ENCODE measurements at places on chromosomes 1 and 21.

DNA sequence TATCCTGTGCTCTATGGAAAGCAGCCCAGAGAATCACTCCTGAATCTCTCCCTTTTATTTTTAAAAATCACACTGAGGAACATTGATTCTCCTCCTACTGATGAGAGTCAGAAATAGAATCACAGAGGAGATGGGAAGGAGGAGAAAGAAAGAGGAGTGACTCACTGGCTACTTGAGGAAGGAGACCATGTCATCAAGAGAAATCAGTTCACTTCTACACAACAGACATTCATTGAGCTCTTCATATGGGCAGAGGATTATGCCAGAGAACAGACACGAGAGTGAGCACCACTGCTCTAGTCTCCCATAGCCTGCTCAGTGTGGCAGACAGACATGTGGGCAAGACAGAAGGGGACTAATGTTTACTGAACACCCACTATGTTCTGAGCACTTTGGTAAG, 44.2 kb downstream of the RAB3B start:
- no peaks in the 10 kb centered on the region for H3K27me3 ChIP-seq
- DNase-seq: no peak
- no peak overlapping the region for H3K27ac ChIP-seq
- H3K4me1 ChIP-seq: peaks cover 7% of the 10 kb centered on the region
- no peak overlapping the region for H3K4me3 ChIP-seq
- H3K36me3 ChIP-seq: no peaks in the 10 kb centered on the region

DNA sequence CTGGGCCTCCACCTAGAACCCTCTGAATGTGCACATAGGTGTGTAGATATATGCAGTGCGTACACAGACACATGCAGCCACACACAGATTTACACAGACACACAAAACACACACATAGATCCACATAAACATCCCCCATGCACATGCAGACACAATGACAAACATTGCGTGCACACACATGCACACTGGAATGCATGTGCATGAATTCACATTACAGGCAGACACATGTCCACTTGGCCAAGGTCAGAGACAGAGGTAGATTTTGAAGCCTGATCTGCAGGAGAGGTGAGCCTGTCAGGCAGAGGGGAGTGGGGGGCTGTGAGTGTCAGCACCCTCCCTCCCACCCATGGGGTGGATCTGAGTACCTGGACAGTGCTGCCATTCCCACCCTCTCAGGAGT, 338.5 kb downstream of the PTPRU start:
- H3K36me3 ChIP-seq: no peaks in the 10 kb centered on the region
- no peak overlapping the region for H3K4me3 ChIP-seq

DNA sequence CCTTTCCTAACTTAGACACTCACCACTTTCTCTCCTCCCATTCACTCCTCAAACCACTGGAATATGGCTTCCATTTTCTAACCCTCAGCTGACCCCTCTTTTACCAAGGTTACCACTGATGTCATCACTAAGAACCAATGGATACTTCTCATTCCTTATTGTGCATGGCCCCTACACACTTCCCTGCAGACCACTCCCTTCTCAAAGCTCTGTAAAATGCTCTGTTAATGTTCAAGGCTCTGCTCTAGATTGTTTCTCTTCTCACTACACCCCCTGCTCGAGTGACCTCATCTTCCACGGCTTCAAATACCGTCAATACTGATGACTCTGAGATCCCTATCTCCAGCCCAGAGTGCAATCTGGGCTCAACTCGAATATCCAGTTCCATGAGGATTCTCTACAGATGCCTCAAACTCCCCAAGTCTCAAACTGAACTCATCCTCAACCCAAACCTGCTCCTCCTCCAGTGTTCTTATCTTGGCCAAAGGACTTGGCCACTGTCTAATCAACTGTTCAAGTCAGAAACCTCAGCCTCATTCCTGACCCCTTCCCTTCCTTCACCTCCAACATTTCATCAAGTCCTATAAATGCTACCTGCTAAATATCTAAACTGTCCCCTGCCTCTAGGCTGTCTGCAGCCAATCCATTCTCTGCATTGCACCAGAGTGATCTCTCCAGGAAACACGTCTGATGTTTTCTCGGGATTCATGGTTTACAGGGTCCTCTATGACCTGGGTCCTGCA, 41.3 kb upstream of the BMP8B start:
- H3K4me3 ChIP-seq: no peak overlapping the region
- no peak for DNase-seq
- H3K27ac ChIP-seq: no peak overlapping the region
- H3K4me1 ChIP-seq: peaks cover 11% of the 10 kb centered on the region
- H3K36me3 ChIP-seq: no peaks in the 10 kb centered on the region
- H3K27me3 ChIP-seq: no peaks in the 10 kb centered on the region

GRCh38 chr1:207115269-207115668, 11.2 kb downstream of the C4BPA start:
- H3K4me1 ChIP-seq: no peaks in the 10 kb centered on the region
- no peaks in the 10 kb centered on the region for H3K27me3 ChIP-seq
- H3K4me3 ChIP-seq: no peak overlapping the region
- no peak overlapping the region for H3K27ac ChIP-seq
- DNase-seq: no peak

- no peaks in the 10 kb centered on the region for H3K4me1 ChIP-seq
- no peak overlapping the region for H3K4me3 ChIP-seq
- no peaks in the 10 kb centered on the region for H3K27me3 ChIP-seq
- peak; percentile 32 for DNase-seq
- H3K36me3 ChIP-seq: peaks cover under 1% of the 10 kb centered on the region
These were observed 53.4 kb upstream of the EDN2 start for GRCh38 chr1:41537788-41538351.

GRCh38 chr1:46862348-46862747, 63.5 kb downstream of the CYP4B1 start:
- H3K27ac ChIP-seq: no peak overlapping the region
- H3K36me3 ChIP-seq: no peaks in the 10 kb centered on the region
- no peaks in the 10 kb centered on the region for H3K4me1 ChIP-seq
- no peaks in the 10 kb centered on the region for H3K27me3 ChIP-seq
- H3K4me3 ChIP-seq: no peak overlapping the region

- no peaks in the 10 kb centered on the region for H3K4me1 ChIP-seq
- no peak for DNase-seq
- H3K27ac ChIP-seq: no peak overlapping the region
- H3K4me3 ChIP-seq: no peak overlapping the region
- no peaks in the 10 kb centered on the region for H3K36me3 ChIP-seq
These were observed 13.3 kb downstream of the FCRL1 start for GRCh38 chr1:157806431-157807149.

DNA sequence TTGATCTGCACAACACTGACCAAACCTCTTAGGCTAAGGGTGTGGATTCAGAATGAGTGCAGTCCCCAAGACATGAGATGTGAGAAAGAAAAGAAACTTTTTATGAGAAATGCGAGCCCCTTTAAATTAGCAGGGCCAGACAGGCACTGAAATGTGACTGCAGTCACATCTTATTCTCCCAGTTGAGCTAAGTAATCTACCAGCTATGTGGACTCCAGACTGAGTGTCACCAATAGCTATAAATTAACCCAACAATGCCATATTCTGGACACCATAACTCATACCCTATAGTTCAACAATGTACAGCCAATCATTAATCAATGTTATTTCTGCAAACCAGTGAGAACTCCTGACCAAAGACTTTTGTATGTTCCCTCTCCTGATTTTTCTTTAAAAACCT, 153.2 kb downstream of the COQ8A start:
- H3K4me3 ChIP-seq: no peak overlapping the region
- DNase-seq: no peak
- peaks cover 4% of the 10 kb centered on the region for H3K36me3 ChIP-seq
- H3K27ac ChIP-seq: no peak overlapping the region
- H3K4me1 ChIP-seq: no peaks in the 10 kb centered on the region

DNA sequence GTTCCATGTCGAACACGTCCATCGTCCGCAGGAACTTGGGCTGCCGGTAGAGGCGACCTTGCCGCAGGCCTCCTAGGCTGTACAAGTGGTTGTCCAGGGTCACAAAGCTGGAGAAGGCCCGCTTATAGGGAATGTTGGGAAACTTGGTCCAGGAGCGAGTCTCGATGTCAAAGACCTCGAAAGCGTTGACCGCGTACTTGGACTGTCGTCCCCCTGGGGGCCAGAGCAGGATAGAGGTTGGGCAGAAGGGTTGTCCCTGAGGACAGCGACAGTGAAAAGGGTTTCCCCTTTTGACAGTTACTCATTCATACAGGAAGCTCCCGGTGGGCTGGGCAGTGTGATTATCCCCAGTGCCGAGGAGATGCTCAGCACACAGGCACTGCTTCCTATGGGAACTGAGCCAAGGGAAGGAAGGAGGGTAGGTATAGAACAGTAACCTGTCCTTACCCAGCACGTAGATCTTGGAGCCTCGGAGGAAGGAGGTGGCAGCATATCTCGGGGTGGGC, 17.5 kb downstream of the KLHDC8A start:
- peaks cover 17% of the 10 kb centered on the region for H3K27me3 ChIP-seq
- no peak for DNase-seq
- no peak overlapping the region for H3K27ac ChIP-seq
- H3K4me1 ChIP-seq: peaks cover 16% of the 10 kb centered on the region
- H3K4me3 ChIP-seq: no peak overlapping the region

DNA sequence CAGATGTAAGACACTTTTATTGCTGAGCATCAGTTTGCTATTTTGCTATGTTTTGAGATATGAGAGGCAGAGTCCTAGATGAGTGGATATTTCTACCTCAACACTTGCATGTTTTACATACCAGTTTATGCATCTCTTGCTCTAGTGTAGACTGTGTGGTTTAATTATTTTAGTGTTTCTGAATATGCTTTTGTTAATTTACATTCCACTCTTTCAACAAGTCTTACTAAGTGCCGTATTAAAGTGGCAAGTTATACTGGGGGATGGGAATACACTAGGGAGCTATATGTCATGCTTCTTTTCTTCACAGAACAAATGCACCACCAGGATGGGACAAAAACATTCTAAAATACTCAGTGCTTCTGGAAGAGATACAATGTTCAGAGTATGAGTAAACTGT, 507.7 kb upstream of the PRMT6 start:
- no peak overlapping the region for H3K4me3 ChIP-seq
- no peaks in the 10 kb centered on the region for H3K36me3 ChIP-seq
- no peak for DNase-seq
- no peak overlapping the region for H3K27ac ChIP-seq
- H3K27me3 ChIP-seq: no peaks in the 10 kb centered on the region
- no peaks in the 10 kb centered on the region for H3K4me1 ChIP-seq

DNA sequence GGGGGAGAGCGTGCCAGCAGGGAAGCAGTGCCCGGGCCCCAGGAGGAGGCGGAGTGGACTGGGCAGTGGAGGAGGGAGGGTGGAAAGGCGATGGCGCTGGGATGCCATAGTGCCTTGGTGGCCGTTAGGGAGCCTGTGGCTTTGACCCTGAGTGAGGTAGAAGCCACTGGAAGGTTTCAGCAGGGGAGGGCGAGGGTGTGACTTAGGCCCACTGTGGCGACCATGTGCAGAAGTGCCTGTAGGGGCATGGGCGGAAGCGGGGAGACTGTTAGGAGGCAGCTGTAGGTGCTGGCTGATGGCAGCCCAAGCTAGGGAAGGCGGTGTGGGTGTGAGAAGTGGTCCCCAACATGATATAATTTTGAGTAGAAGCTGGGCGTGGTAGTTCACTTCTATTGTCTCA, 28.2 kb downstream of the LHX4 start:
- no peak overlapping the region for H3K4me3 ChIP-seq

DNA sequence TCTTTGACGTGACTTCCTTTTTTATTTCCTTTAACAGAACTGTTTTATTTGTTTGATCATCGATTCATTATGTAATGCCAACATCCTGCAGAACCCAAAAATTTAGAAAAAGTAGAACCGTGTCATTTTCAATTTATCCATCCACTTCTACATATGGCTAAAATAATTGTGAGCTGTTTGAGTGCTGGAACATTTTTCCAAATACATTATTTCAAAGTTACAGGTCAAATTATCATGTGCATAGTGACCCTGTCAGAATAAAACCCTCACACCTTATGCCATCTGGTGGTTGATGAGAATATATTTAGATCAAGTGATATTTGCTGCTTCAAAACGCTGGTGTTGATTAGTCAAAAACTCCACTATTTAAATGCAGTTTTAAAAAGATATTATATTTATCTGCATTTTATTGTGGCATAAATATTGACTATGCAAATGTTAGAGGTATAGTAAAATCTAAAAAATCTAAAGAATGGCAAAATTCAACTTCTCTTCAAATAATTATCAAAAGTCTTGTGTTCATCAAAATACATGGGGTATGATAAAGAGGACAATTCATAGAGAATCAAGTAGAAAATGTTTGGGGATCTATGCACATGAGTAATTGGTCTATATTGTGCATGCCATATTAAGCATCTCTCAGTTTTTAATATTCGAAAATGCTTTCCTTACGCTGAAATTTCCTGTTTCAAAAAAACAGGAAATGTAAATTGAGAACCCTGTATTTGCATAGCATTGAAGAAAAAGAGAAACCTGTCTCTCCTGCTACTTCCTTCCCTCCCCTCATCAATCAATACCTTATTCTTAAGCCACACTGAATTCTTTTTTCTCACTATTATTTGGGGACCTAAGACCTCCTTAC, 39.7 kb downstream of the UBE2U start:
- H3K4me3 ChIP-seq: no peak overlapping the region
- H3K4me1 ChIP-seq: no peaks in the 10 kb centered on the region
- DNase-seq: no peak
- H3K27ac ChIP-seq: no peak overlapping the region
- no peaks in the 10 kb centered on the region for H3K27me3 ChIP-seq
- no peaks in the 10 kb centered on the region for H3K36me3 ChIP-seq

- no peak for DNase-seq
- H3K36me3 ChIP-seq: no peaks in the 10 kb centered on the region
- H3K4me3 ChIP-seq: no peak overlapping the region
- no peak overlapping the region for H3K27ac ChIP-seq
- no peaks in the 10 kb centered on the region for H3K4me1 ChIP-seq
- no peaks in the 10 kb centered on the region for H3K27me3 ChIP-seq
These were observed 23.3 kb downstream of the FCRL2 start for GRCh38 chr1:157753611-157754010.

DNA sequence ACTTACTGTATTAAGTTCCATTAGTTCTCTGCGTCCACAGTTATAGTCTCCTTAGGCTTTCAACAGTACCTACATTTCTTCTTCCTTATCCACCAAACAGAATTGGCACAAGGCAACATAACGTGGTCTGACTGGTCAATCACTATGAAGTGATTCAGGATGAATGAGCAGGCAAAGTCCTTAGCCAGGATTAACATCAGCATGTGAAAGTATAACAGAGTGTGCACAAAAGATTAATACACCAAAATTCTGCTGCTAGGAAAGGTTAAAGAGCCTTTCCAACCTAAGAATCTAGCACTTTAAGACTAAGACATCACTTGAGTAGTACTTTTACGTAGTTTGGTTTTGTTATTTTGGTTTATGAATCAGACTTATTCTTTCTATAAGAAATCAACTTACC, 15.8 kb downstream of the DEPDC1 start:
- H3K27ac ChIP-seq: no peak overlapping the region
- H3K4me3 ChIP-seq: no peak overlapping the region
- no peaks in the 10 kb centered on the region for H3K27me3 ChIP-seq
- no peaks in the 10 kb centered on the region for H3K36me3 ChIP-seq
- DNase-seq: no peak
- H3K4me1 ChIP-seq: no peaks in the 10 kb centered on the region

All from suprapubic skin (tissue), 4 donors.